Hematopoietic multipotent progenitor cell treated with erythropoietin and hydrocortisone succinate and interleukin-3 and kit ligand, for 6 days (in vitro differentiated cells): ENCODE measurements at places on chromosomes 1 and 21.

DNA sequence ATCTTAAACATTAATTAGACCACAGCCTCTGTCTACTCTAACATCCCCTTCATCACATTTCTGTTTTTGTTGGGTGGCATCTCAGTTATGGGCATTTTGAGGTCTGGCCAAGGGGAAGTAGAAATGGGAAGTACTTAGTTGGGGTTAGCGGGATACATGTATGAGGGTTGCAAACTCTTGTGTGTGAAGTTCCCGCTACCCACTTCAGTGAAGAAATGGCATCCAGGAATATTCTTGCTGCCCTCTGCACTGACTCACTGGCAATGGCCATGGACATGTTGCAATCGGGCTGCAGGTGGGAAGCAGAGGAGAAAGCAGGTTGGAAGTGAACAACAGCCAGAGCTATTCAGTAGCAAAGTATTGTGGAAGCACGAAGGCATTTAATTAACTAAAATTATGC is 7.4 kb downstream of the CD48 start:
- no peak for DNase-seq

- DNase-seq, result no peak
Measured at GRCh38 chr1:111878649-111879048, 110.8 kb downstream of the KCND3 start.

GRCh38 chr21:43571976-43572375 is 87.3 kb downstream of the HSF2BP start:
- DNase-seq, result no peak

DNA sequence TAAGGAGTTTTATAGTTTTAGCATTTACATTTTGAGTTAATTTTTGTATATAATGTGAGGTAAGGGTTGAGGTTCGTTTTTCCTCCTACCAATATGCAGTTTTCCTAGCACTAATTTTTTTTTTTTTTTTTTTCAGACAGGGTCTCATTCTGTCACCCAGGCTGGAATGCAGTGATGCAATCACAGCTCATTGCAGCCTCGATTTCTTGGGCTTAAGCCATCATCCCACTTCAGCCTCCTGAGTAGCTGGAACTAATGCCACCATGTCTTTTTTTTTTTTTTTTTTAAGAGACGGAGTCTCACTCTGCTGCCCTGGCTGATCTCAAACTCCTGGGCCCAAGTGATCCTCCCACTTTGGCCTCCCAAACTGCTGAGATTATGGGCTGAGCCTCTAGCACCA is 2.5 kb upstream of the UBASH3A start:
- DNase-seq, result no peak

DNA sequence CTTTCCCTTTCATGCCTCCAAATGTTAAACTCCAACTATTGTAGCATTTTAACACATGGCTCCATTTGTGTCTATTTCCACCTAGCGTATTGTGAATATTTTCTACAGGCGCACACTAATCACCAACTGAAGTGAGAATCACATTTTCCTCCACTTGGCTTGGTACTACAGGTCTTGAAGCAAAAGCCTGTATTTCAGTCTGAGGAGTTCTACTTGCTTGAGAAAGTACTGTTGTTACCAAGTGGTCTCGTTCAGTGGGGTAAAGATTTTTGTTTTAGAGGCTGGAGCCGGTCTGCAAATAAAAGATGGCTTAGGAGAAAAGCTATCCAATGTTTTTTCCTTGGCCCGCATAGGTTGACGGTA is 550 bp upstream of the PTBP2 start:
- no peak for DNase-seq

DNA sequence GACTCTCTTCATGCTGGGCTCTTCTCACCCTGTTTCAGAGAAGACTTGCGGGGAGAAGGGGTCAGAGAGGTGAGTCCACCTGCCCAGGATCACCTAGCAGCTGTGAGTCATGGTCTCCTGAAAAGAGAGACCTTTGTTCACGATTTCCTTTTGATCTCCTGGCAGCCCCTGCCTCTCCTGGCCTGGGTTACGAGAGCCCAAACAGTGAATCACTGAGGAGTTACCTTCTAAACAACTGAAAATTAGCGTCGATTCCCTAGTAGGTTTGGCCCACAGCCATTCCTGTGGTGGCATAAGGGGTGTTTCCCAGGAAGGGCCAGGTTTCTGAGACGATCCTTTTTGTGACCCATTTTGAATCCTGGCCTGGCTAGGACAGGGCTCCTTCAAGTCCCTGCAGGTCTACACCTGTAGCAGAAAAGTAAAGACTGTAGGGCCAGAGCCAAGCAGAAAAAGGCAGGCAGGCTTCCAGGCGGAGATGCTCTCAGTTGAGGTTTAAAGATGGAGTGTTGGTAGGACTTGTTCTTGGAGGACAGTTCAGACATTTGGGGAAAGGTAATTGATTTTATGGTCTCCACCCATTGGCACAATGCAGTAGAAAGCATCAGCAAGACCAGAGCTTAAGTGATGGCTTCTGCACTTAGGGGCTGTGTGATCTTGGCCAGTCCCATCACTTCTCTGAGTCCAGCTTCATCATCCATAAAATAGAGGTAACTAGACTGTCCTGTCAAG is 2.1 kb upstream of the PLA2G2E start:
- DNase-seq, result no peak

DNA sequence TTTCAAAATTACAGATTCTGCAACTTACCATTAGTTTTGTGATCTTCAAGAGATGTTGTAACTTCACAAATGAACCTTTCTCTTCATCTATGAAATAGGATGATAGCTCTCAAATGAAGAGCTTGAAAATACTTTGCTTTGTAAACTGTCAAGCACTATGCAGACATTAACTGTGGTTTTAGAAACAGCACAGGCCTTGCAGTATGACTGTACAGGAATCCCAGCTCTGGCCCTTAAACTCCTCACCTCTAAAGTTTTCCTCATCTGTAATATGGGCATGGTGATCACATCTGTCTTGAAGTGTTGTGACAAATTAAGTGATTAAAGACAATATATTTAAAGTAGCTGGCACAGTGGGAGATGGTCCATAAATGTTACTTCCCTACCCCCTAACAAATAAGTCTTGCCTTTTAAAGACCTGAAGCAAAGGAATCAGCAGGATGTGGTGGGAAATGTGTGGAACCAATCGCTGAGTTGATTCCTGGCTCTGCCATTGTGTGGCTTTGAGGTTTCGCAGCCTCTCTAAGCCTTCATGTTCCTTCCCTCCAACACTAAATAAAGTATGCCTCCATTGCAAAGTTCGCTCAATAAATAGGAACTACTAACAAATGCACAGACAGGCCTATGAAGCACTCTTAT is 5.5 kb upstream of the PTP4A2 start:
- peak; percentile 66 for DNase-seq

- no peak for DNase-seq
Measured at GRCh38 chr1:240178366-240178765, 86.7 kb downstream of the FMN2 start.

DNA sequence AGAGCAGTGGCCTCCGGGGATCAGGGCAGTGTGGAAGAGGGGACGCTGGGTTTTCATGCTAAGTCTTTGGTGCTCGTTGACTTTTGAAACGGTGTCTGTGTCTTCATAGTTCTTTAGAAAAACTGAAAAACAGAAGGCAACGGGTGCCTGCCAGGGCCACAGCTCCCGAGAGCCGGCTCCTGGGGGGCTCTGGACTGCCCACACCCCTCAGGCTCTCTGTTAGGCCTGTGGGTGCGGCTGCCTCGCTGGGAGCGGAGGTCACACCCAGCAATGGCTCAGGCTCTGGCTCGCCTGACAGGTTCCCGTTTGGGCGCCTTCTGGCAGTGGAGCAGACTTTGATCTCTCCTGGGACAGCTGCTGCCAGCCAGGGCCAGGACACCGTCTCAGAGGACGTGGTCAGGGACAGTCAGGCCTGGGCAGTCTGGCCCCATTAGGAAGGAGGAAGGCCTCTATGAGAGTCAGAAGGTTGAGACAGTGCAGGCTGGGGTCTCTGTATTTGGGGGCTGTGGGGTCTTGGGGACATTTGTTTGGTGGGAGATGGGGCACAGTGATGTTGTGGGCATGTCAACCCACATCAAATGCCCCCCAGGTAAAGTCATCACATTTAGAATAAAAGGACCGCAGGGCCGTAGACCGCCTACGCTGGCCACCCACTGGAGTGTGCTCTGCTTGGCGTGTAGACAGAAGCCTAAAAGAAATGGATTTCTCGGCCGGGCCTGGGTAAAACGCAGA is 5.6 kb downstream of the ARHGEF16 start:
- DNase-seq, result no peak
